ENCODE measurements at places on chromosomes 12 and 14. TPM values are rescaled to one million over a fixed set of nuclear protein-coding genes. Genes with fewer than 3 reads are reported as not detected.

The SOCS4 gene
- total RNA-seq, result 17.9 TPM

DNA sequence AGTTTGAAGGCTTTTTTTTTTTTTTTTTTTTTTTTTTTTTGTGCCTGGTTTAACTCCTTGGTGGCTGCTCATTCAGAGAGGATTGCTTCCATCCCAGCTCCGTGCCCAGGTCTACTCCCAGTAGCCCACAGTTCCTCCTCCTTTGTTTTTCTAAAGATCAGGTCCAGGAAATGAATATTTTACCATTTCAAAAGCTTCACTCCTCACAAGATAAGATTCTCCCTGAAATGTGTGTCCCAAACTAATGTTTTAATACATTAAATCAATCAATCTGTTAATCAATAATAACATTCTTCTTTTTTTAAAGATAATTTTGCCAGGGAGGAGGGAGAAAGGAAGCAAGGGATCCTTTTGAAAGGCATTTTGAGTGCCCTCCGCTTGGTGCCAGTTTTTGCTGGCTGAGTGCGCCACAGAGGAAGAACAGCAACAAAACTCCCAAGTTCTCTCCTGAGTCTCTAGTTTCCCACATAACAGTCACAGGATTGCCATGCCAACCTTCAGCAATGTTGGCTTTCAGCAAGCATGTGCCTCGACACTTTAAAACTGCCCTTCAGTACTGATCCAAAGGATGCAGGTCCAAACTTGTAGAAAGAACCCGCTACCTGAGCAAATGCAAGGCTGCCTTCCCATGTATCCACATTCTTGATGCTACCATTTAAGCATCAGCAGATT is 99.2 kb downstream of the RMST start:
- DNase-seq, result no peak

DNA sequence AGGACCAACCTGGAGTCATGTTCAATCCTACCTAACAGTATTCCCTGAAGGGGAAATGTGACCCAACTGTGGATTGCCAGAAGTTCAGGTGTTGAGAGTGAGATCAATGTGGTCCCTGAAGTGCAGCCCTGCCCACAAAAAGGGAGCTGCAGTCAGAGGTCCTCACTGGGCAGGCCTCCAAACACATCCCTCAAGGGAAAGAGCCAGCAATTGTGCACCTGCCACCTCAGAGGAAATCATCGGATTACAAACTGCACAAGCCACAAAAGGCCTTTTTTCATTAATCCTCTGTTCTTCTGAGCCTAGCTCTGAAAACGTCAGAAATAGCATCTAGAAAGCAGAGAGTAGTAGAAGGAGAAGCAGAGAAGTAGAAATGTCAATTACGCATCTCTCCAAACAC is 10.8 kb upstream of the MDM1 start:
- DNase-seq, result no peak

DNA sequence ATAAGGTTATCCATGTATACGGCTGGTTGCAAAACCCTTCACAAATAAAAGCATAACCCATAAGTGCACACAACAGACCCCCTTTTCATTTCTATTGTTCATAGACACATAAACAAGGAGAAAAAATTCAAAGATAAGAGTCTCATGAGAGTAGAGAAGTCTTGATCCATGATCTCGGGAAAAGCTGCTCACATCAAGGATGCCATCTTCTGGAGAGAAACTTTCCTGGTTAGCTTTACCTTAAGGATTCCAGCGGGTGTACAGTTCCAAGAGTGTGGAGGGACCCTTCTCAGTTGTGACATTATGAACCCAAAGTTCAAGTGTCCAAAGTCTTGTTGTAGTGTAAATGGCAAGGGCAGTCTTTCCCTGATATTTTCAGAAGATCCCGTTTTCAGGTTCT is 144.5 kb downstream of the LLPH start:
- DNase-seq, result no peak

- DNase-seq, result no peak
Observed at GRCh38 chr12:3204143-3204542, 127.0 kb downstream of the TSPAN9 start.

DNA sequence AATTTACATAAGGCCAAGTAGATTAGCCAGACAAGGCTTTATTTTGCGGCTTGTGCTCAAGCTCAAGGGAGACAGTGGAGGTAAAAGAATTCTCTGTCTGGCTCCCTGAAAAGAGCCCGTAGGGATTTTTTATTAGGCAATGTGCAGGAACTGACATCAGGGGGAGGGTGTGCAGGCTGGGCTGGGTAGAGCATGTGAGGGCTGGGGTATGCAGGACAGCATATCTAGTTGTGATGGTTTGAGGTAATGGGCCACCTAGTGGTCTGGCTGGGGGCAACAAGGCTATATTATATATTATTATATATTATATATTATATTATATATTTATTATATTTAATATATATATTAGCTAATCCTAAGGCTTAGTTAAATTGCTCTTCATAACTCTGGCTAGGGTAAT is 102.1 kb downstream of the TMEM117 start:
- DNase-seq, result no peak

DNA sequence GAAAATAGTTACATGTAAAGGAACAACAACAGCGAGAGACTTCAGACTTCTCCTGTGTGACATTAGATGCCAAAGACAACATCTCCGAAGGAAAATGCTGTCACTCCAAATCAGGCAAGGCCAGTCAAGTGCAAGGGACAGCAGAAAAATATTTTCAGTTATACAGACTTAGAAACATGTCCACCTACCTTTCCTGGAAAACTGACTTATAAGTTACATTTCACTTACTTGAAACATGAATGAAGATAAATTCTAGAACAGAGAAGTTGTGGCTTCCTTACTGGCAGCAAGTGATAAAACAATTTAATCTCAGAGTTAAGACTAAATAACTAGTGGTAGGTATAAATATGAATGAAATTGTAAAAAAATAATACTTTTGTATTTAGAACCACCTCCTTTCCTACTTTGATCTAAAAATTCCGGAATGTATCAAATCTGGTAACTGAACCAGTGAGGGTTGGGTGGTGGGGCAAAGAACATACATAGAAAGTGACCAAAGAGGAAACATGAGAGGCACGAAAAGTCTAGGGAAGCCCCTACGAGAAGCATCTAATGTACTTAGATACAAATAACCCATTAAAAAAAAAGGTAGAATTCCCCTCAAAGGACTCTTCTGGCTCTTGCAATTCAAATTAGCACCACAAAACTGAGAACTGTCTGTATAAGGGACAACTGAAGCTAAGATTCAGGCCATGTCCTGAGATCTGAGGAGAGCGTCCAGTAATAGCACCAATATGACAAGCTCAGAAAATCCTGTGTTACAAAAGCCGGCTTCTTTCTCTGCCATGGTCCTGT is 21.2 kb downstream of the MTHFD1 start:
- no peak for DNase-seq

GRCh38 chr12:18468246-18469075 is 207.1 kb downstream of the PIK3C2G start:
- no peak for DNase-seq

DNA sequence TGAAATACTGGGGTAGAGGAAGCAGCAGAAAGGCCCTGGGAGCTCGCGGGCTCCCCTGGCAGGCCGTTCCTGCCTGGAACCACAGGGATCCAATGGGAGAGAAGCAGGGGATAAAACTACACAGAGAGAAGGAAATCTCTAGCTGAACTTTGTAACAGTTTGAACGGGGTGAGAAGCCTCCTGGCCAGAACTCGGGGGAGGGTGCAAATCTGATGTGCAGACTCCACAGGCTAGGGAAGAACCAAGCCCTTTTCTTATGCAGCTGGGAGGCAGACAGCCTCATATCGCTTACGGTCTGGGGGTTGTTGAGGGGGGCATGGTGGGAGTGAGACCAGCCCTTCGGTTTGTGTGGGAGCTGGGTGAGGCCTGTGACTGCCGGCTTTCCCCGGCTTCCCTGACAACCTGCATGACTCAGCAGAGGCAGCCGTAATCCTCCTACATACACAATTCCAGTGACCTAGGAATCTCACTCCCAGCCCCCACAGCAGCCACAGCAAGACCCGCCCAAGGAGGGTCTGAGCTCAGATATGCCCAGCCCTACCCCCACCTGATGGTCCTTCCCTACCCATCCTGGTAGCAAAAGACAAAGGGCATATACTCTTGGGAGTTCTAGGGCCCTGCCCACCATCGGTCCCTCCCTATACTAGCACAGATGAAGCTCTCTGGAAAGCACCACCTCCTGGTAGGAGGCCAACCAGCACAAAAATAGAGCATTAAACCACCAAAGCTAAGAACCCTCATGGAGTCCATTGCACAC is 143.0 kb downstream of the TMTC1 start:
- DNase-seq, result no peak

DNA sequence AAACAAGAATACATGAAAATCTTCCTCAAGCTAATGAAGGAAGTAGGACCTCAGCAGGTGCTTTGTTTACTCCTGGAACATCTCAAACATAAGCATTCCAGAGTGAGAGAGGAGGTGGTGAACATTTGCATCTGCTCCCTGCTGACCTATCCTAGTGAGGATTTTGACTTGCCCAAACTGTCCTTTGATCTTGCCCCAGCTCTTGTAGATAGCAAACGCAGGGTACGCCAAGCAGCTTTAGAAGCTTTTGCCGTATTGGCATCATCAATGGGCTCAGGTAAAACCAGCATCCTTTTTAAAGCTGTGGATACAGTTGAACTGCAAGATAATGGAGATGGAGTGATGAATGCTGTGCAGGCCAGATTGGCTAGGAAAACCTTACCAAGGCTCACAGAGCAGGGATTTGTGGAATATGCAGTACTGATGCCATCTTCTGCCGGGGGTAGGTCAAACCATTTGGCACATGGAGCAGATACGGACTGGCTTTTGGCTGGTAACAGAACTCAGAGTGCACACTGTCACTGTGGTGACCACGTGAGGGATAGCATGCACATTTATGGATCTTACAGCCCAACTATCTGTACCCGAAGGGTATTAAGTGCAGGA is 1.9 kb downstream of the TOGARAM1 start:
- no peak for DNase-seq
